ENCODE measurements at places on chromosomes 5 and 9. TPM values are rescaled to one million over a fixed set of nuclear protein-coding genes. Genes with fewer than 3 reads are reported as not detected.

PLAC8L1 gene
- total RNA-seq = 0.95 TPM

GRCh38 chr9:89029788-89030187 lies 38.5 kb downstream of the S1PR3 start:
- H3K27ac ChIP-seq = no peak overlapping the region
- no peaks in the 10 kb centered on the region for H3K27me3 ChIP-seq
- H3K4me3 ChIP-seq = no peak overlapping the region
- H3K36me3 ChIP-seq = no peaks in the 10 kb centered on the region
- H3K4me1 ChIP-seq = no peaks in the 10 kb centered on the region

F2R gene
- 8.5 TPM for total RNA-seq

GRCh38 chr9:110252509-110253139 lies 3.7 kb downstream of the TXN start:
- peaks cover 35% of the 10 kb centered on the region for H3K4me1 ChIP-seq
- H3K27me3 ChIP-seq = peaks cover 4% of the 10 kb centered on the region
- no peak for DNase-seq
- peak overlapping the region; percentile 97 for H3K4me3 ChIP-seq
- peaks cover 17% of the 10 kb centered on the region for H3K36me3 ChIP-seq

- DNase-seq = no peak
- H3K4me3 ChIP-seq = peak overlapping the region; percentile 94
- peak overlapping the region; percentile 91 for H3K27ac ChIP-seq
- H3K36me3 ChIP-seq = peaks cover 7% of the 10 kb centered on the region
These were observed 720 bp downstream of the NUDT12 start for GRCh38 chr5:103561685-103562452.

- no peak overlapping the region for H3K27ac ChIP-seq
- peaks cover 35% of the 10 kb centered on the region for H3K4me1 ChIP-seq
- no peak for DNase-seq
- peaks cover 3% of the 10 kb centered on the region for H3K36me3 ChIP-seq
- peaks cover 50% of the 10 kb centered on the region for H3K27me3 ChIP-seq
These were observed 6.3 kb upstream of the IRX2 start for GRCh38 chr5:2757563-2758351.

GRCh38 chr5:130705368-130705767 lies 459.7 kb downstream of the HINT1 start:
- DNase-seq = no peak
- H3K4me3 ChIP-seq = no peak overlapping the region
- H3K27me3 ChIP-seq = no peaks in the 10 kb centered on the region
- H3K4me1 ChIP-seq = peaks cover 2% of the 10 kb centered on the region

DNA sequence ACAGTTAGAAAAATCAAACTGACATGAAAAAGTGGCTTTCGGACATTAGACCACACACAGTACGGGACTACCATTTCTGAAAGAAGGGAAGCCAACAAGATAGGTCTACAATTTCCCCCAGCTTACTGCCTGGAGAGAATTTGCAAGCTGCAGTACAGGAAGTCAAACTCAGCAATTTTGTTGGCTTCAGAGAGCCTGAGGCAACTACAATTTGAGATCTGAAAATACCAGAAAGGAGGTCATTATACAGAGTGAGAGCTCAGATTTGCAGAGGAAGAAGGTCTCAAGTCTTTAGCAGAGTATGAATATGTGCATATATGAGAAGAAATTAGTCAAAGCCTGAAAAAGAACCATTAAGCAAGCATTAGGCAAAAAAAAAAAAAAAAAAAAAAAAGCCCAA lies 83.0 kb downstream of the OXCT1 start:
- peaks cover 36% of the 10 kb centered on the region for H3K4me1 ChIP-seq
- no peaks in the 10 kb centered on the region for H3K27me3 ChIP-seq
- H3K4me3 ChIP-seq = no peak overlapping the region
- no peak for DNase-seq

CTXN3 gene
- total RNA-seq = not detected

- H3K27me3 ChIP-seq = no peaks in the 10 kb centered on the region
- H3K4me3 ChIP-seq = no peak overlapping the region
- peak overlapping the region; percentile 87 for H3K27ac ChIP-seq
- H3K36me3 ChIP-seq = no peaks in the 10 kb centered on the region
- H3K4me1 ChIP-seq = no peaks in the 10 kb centered on the region
- DNase-seq = no peak
These were observed 170.5 kb downstream of the NNT start for GRCh38 chr5:43773478-43773844.

DNA sequence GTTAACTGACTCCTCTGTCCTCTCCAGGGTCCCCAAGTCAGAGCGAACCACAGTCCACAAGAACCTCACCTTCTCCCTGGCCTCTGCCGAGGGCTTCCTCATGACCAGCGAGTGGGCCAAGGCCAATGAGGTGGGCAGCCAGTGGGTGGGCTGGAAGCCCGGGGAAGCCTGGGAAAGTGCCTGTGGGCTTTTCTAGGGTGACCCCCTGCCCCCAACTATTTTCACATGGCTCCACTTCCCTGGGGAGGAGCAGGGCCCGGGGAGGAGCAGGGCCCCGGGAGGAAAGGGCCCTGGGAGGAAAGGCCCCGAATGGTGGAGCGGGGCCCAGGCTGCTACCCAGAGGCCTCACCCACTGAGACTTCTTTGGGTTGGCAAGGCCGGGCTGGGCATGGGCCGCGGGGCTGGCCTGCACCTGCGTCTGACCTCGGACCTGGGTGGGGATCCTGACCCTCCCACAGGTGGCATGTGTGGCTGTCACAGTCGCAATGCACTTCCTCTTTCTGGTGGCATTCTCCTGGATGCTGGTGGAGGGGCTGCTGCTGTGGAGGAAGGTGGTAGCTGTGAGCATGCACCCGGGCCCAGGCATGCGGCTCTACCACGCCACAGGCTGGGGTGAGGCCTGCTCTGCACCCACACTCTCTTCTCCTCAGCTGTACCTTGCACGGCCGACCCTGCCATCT lies 17.9 kb downstream of the ADGRD2 start:
- no peaks in the 10 kb centered on the region for H3K4me1 ChIP-seq
- H3K36me3 ChIP-seq = no peaks in the 10 kb centered on the region
- DNase-seq = no peak
- no peak overlapping the region for H3K4me3 ChIP-seq
- no peak overlapping the region for H3K27ac ChIP-seq
- H3K27me3 ChIP-seq = peaks cover 17% of the 10 kb centered on the region

- H3K36me3 ChIP-seq = peaks cover 4% of the 10 kb centered on the region
- peaks cover 12% of the 10 kb centered on the region for H3K4me1 ChIP-seq
- DNase-seq = no peak
- H3K4me3 ChIP-seq = no peak overlapping the region
These were observed 95.3 kb downstream of the COL5A1 start for GRCh38 chr9:134736791-134737497.

DNA sequence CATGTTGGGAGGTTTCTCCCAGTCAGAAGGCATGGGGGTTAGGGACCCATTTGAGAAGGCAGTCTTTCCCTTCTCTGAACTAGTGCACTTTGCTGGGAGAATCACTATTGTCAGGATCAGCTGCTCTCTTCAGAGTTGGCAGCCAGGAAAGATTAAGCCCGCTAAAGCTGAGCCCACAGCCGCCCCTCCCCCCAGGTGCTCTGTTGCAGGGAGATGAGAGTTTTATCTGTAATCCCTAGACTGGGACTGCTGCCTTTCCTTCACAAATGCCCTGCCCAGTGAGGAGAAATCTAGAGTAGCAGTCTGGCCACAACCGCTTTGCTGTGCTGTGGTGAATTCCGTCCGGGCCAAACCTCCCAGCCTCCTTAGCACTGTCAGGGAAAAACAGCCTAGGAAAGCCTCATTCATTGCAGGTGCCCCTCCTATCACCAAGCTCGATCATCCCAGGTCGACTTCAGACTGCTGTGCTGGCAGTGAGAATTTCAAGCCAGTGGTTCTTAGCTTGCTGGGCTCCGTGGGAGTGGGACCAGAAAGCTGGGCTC lies 69.8 kb downstream of the CNTLN start:
- no peak overlapping the region for H3K27ac ChIP-seq
- H3K27me3 ChIP-seq = no peaks in the 10 kb centered on the region
- peaks cover 3% of the 10 kb centered on the region for H3K4me1 ChIP-seq
- H3K36me3 ChIP-seq = peaks cover 36% of the 10 kb centered on the region

DNA sequence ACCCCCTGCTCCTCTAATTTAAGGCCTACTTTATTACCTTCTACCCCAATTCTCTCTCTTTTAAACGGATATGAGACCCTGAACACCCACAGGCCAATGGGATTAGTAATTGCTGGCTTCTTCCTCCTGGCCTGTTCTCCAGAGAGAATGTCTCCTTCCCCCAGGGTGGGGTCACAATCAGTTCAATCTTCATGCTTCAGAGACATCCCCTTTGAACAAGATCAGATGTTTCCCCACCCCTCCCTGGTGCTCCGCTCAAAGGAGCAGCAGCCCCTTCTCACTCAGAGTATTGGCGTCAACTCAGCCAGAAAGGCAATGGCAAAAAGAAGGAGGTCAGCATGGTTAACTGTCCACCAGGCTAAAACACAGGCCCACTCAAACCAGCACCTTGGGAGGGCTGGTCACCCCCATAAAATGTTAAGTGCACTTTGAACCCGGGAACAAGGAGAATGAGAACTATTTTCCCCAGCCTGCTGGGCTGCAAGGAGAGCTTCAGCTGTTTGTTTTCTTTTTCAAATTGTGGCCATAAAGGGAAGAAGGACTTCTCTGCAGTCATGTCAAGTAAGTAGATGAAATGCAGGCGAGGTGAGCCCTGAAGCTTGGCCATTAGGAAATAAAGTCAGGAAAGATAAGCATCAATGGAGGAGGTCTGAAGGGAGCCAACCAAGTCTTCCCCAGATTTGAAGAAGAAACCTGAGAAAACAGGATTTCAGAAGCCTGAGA lies 20.1 kb downstream of the LHFPL2 start:
- H3K4me1 ChIP-seq = peaks cover 58% of the 10 kb centered on the region
- H3K27ac ChIP-seq = peak overlapping the region; percentile 40
- peaks cover 4% of the 10 kb centered on the region for H3K27me3 ChIP-seq
- peak overlapping the region; percentile 12 for H3K4me3 ChIP-seq
- DNase-seq = no peak

GRCh38 chr9:131028221-131028884 lies 19.4 kb downstream of the LAMC3 start:
- DNase-seq = no peak
- no peak overlapping the region for H3K27ac ChIP-seq
- no peaks in the 10 kb centered on the region for H3K4me1 ChIP-seq
- H3K27me3 ChIP-seq = peaks cover 19% of the 10 kb centered on the region
- no peak overlapping the region for H3K4me3 ChIP-seq

MELK gene
- 35.8 TPM for total RNA-seq

- no peak overlapping the region for H3K27ac ChIP-seq
- H3K4me1 ChIP-seq = no peaks in the 10 kb centered on the region
- H3K36me3 ChIP-seq = no peaks in the 10 kb centered on the region
- DNase-seq = peak; percentile 79
- H3K27me3 ChIP-seq = peaks cover 68% of the 10 kb centered on the region
- H3K4me3 ChIP-seq = peak overlapping the region; percentile 54
These were observed 52.3 kb downstream of the PSD2 start for GRCh38 chr5:139847790-139848507.

DNA sequence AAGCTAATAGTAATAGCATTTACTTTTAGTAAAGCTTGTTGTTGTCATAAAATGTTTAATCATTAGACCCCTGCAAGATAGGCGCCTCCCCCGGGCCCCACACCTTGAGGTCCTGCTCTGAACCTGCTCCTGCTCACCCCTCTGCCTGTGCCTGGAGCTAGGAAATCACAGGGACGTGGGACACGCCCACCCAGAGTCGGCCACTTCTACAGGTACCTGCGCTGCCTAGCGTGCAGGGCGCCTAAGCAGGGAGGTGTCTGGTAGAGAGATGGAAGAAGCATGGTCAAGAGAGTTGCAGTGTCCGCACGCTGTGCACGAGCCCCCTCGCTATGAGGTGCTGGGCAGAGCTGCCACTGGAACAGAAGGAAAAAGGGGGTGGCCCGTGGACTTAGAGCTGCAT lies 52.6 kb downstream of the HINT1 start:
- no peak overlapping the region for H3K4me3 ChIP-seq
- H3K27me3 ChIP-seq = no peaks in the 10 kb centered on the region
- no peak for DNase-seq
- no peaks in the 10 kb centered on the region for H3K4me1 ChIP-seq

GRCh38 chr5:62502456-62503101 lies 76.0 kb upstream of the LRRC70 start:
- no peak overlapping the region for H3K4me3 ChIP-seq
- no peaks in the 10 kb centered on the region for H3K27me3 ChIP-seq
- peaks cover 16% of the 10 kb centered on the region for H3K36me3 ChIP-seq
- H3K4me1 ChIP-seq = no peaks in the 10 kb centered on the region
- H3K27ac ChIP-seq = no peak overlapping the region
- no peak for DNase-seq

Measured in type B pancreatic cell (in vitro differentiated cells).